ENCODE measurements at places on chromosomes 6 and 20.
A peak's percentile ranks its signal among the peaks of the same experiment; 100 is the strongest.

- DNase-seq: no peak
Measured at GRCh38 chr6:167670938-167671338, 155.8 kb upstream of the AFDN start.

DNA sequence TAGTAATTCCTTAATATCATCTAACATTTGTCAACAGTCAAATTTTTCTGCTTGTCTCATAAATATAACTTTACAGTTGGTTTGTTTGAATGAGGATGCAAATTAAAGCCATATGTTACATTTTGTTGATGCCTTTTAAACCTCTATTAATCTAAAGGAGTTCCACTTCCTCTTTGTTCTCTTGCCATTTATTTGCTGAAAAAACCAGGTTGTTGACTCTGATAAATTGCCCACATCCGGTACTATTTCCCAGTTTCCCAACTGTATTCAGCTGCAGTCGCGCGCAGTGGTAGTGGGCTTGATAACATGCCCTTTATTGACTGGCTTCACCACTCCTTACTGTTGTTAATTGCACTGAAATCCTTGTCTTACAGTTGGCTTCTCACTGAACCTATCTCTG, 32.8 kb upstream of the SIRPB2 start:
- no peak for DNase-seq

- peak; percentile 47 for DNase-seq
Measured at GRCh38 chr6:13457577-13457976, 29.8 kb downstream of the GFOD1 start.

GRCh38 chr6:24131751-24132150, 5.7 kb downstream of the NRSN1 start:
- DNase-seq: no peak

GRCh38 chr6:68655028-68655427, 19.9 kb downstream of the ADGRB3 start:
- DNase-seq: no peak

- DNase-seq: no peak
Measured at GRCh38 chr6:17842014-17842776, 135.5 kb upstream of the NUP153 start.
